ENCODE measurements at places on chromosomes 7 and 10.

- DNase-seq, result no peak
Observed at GRCh38 chr7:133535308-133535707, 282.4 kb downstream of the EXOC4 start.

- peak; percentile 16 for DNase-seq
Observed at GRCh38 chr7:41760293-41760692, 57.4 kb upstream of the INHBA start.

GRCh38 chr7:122136078-122136477 is 8.0 kb downstream of the AASS start:
- peak; percentile 10 for DNase-seq

DNA sequence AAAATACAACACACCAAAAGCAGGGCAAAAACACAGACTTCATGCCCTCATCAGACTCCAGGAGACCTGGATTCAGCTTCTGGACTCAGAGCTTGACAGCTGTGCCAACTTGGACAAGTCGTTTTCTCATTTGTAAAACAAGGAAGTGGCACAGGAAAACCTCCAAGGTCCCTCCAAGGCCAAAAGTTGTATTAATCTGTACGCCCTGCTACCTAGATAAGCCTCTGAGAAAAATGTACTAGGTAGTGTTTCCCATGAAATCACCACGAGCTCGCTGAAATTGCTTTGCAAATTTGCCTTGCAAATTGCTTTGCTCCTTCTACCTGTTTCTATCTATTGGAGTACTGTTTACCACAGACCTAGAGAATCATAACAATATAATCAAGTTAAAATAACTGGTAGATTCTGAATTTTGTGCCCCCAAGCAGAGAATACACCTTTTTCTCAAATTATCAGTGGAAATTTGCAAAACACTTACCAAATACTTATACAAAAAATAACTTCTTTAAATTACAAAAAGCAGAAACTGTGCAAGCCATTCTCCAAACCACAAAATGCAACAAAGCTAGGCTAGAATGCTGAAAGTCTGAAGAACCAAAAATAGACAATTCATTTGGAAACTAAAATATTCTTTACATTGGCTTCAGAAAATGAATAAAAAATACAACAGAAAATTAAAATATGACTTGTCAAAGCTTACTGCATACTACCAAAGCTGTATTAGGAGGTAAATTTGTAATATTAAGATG is 158.1 kb upstream of the CHST15 start:
- no peak for DNase-seq

DNA sequence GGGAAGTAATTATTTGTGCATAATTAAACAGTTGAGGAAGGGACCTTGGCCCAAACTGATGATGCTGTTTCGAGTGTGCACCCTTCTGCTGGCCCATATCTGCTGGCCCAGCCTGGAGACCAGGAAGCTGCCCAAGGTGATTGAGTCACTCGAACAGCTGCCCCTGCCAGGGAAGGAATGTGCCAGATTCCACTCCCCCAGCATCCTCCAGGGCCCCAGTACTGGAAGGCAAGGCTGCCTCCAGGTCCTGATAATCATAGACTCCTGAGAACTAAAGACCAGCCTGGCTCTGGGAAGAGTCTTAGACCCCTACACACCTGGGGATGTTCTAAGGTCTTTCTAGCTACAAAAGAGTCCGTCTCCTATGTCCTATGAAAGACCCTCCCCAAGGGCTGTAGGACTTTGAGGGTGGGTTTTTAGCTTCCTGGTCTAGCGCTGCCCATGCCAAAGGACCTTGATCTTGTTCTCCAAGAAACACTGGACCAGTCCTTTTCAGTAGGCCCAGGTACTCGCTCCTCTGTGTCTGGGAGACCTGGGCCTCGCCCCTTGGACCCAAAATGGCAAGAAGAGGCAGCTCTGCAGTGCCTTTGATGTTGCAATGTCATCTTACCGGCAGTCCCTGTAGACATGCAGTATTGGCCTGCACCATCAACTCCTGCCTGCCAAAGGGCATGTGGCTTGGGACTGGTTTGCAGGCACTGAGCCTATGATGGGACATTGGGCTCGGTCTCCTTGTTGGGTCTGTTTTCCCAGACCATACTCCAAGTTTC is 103.2 kb upstream of the GPR26 start:
- DNase-seq, result no peak

DNA sequence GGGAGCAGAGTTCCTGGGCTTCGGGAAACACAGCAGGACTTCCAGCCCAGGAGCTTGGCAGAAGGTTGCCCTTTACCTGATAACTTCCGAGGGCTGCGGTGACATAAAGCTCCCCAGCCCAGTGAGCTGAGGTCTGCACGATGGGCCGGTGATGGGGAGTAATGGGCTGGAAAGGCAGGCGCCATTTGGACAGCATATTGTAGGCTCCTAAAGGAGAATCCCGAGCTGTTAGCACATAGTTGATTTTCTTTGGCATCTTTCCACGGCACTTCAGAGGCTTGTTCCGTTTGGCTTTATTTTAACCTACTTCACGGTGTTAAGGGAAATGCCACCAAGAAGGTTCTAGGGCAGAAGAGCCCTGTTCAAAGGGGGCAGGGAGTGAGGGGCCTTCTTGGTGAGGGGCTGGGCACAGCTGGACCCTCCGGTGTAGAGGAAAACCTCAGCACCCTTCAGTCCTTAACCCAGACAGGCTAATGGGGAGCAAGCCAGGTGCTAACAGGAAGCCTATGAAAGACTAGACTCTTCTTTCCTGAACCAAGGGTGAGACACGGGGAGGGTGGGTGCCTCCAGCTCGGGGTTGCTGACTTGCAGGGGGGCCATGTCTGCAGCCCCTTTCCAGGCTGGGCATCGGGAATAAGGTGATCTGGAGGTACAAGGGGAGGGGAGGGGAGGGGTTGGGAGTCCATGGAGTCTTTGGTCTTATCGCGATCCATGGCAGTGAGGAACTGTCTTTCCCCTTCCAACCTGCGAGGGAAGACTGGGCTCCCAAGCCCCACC is 347.7 kb downstream of the GLRX3 start:
- no peak for DNase-seq

- no peak for DNase-seq
Observed at GRCh38 chr7:74708569-74709275, 51.2 kb downstream of the GTF2I start.

GRCh38 chr10:19845503-19846368 is 29.5 kb downstream of the PLXDC2 start:
- DNase-seq, result no peak

GRCh38 chr7:134623193-134623592 is 23.5 kb upstream of the BPGM start:
- no peak for DNase-seq

DNA sequence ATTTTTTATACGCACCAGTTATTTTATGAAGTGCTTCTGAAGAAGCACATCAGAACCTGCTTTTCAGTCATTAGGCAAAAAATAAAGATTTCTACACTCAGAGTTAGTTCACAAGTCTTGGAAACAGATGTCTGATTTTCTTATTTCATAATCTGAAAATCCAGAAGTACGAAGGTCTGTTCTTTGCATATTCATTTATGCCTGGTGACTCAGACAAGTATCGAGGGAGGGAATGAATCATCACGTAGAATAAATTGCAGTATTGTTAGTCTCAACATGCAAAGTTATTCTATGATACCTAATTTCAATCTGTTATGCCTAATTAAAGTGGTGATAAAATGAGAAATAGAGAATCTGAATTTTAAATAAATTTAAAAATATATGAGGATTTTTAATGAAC is 113.6 kb upstream of the SEM1 start:
- DNase-seq, result peak; percentile 33

GRCh38 chr10:110067960-110068770 is 60.4 kb downstream of the ADD3 start:
- DNase-seq, result no peak

- no peak for DNase-seq
Observed at GRCh38 chr10:5512331-5512730, 12.4 kb upstream of the CALML3 start.

GRCh38 chr10:114746531-114746930 is 75.0 kb upstream of the FHIP2A start:
- no peak for DNase-seq

DNA sequence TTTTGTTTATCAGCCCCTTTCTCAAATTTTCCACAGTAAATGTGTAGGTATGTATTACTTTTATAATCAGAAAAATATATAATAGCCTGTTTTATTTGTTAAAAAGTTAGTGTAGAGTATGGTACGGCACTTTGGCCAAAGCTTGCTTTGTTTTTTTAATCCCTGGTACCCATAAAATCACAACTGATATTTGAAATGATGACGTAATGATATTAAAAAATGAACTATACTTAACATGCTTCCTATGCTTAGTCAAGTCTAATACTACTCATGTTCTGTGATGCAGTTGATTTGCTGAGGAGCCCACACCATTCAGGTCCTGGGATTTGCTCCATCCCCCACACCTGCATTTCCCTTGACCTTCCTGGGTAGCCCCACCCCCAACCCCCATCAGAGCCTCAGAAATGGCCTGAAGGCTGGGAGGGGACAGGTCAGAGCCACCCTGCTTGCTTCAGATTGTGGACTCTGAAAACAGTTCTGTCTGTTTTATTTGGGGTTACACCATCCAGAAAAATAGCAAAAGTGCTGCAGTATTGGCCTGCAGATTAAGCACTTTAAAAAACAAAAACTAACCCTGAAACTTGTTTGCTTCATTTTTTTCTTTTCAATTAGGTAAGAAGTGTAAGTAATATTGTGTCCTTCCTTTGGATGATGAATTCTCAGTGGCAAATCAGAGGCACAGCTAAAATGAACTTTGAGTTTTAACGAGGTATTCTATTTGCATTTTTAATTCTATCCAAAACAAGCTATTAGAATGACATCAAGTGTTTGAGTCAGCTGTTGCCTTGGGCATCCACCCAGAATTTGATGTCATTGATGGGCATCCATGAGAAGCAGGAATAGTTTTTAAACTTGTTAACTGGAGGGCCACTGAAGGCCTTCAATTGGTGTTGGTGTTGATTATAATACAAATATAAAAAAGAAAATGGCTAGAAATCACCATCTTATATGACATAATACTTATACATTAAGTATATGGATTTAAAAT is 23.3 kb downstream of the PLCE1 start:
- DNase-seq, result no peak

DNA sequence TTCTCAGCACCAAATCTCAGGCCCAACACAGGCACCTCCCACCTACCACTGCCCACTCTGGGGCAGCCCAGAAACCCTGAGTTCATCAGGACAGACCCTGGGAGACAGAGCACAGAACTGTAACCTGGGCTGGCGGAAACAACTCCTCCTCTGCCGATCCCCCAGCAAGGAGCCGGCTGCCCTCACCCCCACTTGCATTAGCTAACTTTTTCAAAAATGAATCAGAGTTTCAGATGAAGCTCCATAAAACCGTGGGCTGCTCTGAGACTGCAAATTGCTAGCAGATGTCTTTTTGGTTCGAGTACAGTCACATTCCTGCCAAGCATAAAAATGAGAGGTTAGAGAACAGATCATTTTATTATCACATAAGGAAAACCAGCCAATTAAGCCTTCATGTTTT is 93.4 kb upstream of the PARD3 start:
- DNase-seq, result peak; percentile 90

GRCh38 chr7:84002348-84002747 is 192.2 kb downstream of the SEMA3A start:
- no peak for DNase-seq

DNA sequence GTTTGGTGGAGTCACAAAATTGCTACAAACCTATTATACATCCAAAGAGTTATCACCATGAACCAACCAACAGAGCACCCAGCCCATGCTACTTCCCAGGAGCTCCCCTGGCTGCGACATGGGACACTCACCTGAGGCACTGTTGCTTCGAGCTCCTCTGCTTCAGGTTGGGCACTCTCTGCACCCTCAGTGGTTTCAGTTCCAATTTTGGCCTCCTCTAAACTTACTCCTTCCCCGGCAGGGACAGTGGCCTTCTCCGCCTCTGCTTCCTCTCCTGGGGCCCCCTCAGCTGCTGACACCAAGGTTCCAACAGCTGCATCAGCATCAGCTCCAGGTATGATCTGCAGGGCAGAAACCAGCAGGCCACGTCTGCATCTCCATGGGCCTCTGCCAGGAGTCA is 120.4 kb upstream of the TARP start:
- DNase-seq, result no peak

DNA sequence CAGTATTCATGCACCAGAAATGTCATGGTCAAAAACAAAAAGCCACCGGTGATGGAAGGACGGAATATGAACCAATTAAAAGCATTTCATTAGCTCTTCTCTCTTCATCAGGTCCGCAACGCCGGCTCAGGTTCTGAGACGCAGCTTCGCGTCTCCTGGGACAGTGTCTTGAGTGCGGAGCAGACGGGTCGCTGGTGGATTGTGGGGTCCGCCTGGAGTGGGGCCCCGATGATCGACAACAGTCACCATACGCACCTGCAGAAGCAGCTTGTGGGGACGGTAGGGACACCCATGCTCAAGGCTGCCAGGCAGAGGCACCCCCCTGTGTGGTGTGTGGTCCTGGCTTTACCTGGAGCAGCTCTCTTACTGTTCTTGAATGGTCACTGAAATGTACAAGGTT is 13.4 kb downstream of the NOM1 start:
- DNase-seq, result no peak

GRCh38 chr7:1242256-1242605 is 9.6 kb downstream of the UNCX start:
- no peak for DNase-seq

GRCh38 chr10:49187044-49187484 is 1.1 kb downstream of the TMEM273 start:
- no peak for DNase-seq

DNA sequence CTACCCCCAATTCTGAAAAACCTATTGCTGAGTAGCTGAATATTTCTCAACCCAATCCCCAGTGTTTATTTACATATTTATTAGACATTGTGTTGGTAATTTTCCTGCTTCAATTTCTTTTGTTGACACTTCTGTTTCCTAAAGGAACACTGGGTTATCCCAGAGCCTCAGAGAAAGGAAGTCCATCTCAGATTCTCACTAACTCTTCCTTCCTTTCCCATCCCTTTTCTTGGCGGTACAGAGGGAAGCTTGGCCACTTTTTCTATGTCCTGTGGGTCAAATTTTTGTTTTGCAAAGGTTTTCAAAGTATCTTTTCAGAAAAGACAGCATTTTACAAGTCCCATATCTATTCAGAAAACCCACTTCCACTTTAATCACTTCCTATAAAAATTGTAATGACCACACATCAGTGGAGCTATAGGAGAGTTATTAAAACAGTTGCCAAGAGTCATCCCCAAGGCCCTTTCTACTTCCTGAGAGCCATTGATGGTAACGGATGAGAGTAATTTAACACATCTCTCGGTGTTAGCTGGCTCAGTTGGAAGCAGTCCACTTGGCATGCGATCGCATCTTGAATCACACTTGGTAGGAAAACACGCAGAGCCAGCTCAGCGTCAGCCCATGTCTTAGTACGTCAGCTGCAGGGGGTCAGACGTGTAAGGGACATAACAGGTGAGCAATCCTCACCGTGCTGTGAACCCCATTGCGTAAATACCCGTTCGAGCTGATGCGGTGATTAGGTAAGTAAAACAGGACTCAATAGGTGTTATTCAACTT is 231.1 kb upstream of the ADARB2 start:
- no peak for DNase-seq

- no peak for DNase-seq
Observed at GRCh38 chr10:48885376-48885775, 54.3 kb downstream of the LRRC18 start.
